Adipose tissue (tissue), 3 donors: ENCODE measurements at places on chromosomes 12 and 14. TPM values are rescaled to one million over a fixed set of nuclear protein-coding genes. Genes with fewer than 3 reads are reported as not detected.

The PTHLH gene
- polyA plus RNA-seq = 0.61 TPM

The SOS2 gene
- 11.1 TPM for polyA plus RNA-seq

The CATSPERB gene
- polyA plus RNA-seq = 11.4 TPM

The PTPN21 gene
- 4.4 TPM for polyA plus RNA-seq

The KCNMB4 gene
- polyA plus RNA-seq = 3.7 TPM

The SLCO1A2 gene
- 0.01 TPM for polyA plus RNA-seq

The FOXG1 gene
- polyA plus RNA-seq = not detected
